ENCODE measurements at places on chromosomes 1 and 21. TPM values are rescaled to one million over a fixed set of nuclear protein-coding genes. Genes with fewer than 3 reads are reported as not detected.

The EMC1 gene
- polyA plus RNA-seq, result 63.2 TPM

The TNFRSF9 gene
- 0.13 TPM for polyA plus RNA-seq

The SPRR5 gene
- not detected for polyA plus RNA-seq

The LINGO4 gene
- polyA plus RNA-seq, result not detected

DNA sequence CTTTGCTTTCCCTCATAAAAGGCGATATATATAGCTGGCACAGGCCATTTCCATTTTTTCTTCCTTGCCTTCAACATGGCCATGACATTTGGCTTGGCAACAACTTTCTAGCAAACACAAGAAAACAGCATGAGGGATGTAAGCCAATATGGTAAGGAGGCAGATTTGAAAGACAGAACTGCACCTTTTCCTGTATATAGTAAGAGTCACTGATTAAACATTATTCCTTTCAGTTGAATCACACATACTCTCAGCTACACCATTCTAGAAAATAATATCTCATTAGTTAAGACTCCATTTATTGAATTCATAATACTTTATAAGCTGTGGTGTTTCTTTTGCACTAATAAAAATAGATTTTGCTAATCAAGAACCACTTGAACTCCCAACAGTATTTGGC, 9.5 kb downstream of the SIKE1 start:
- no peak for DNase-seq

DNA sequence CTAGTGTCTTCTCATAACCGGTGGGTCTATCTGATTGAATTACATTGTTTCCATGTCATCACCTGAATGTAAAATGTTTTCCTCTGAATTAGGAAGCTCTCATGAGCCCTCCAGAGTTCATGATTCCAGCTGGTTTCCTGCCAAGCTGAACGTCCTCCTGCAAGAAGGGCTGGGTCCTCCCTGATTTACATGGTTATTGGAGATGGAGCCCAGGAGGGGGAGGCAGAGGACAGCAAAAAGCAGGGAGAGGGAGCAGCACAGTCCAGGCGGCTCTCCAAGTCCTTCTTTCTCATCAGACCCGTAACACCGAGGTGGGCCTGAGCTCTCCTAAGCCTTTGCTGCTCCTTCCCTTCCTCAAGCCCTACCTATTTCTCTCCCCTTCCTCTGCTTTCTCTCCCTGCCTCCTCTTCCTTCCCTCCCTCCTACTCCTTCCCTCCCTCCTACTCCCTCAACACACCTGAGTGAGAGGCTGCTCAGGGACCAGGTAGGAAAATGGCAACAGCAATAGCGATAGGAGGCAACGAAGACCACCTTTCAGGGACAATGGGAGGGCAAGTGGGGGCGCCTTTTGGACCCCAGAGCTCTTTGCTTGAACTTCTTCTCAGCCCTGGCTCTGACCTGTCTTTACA, 265.9 kb downstream of the PRDM2 start:
- DNase-seq, result peak; percentile 78

DNA sequence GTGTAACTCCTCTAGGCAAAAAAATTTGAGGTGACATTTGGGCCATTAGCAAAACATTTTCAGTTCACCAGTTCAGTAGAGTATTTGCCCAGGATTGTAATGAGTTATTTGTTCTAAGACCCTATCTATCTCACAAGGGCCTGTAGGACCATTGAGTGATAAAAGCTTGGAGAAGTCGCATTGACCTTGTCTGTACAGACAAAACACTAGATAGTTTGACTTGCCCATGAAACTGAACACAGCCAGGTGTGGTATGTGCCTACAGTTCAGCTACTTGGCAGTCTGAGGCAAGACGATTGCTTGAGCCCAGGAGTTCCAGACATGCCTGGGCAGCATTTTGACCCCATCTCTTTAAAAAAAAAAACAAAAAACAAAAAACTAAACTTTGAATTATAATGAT, 3.1 kb downstream of the ATP5IF1 start:
- no peak for DNase-seq

GRCh38 chr1:219385787-219386427, 212.2 kb downstream of the LYPLAL1 start:
- peak; percentile 49 for DNase-seq

- no peak for DNase-seq
Observed at GRCh38 chr1:216216305-216216704, 206.9 kb downstream of the USH2A start.
